Placental epithelial cell (primary cell): ENCODE measurements at places on chromosomes 13 and 19. TPM values are rescaled to one million over a fixed set of nuclear protein-coding genes. Genes with fewer than 3 reads are reported as not detected.

TMEM238 gene
- total RNA-seq = 0.39 and 3.7 TPM in 2 replicates

CBLC gene
- 5.5 and 6.3 TPM in 2 replicates for total RNA-seq

ADAMTS10 gene
- 0.22 and 16.9 TPM in 2 replicates for total RNA-seq

FSD1 gene
- 1.7 TPM in 1 of 2 replicates, not detected in the other for total RNA-seq

ZNF627 gene
- total RNA-seq = 20.5 and 23.9 TPM in 2 replicates

GIPC3 gene
- total RNA-seq = under 0.01 TPM in 1 of 2 replicates, not detected in the other
